ENCODE measurements at places on chromosomes 4 and X.

DNA sequence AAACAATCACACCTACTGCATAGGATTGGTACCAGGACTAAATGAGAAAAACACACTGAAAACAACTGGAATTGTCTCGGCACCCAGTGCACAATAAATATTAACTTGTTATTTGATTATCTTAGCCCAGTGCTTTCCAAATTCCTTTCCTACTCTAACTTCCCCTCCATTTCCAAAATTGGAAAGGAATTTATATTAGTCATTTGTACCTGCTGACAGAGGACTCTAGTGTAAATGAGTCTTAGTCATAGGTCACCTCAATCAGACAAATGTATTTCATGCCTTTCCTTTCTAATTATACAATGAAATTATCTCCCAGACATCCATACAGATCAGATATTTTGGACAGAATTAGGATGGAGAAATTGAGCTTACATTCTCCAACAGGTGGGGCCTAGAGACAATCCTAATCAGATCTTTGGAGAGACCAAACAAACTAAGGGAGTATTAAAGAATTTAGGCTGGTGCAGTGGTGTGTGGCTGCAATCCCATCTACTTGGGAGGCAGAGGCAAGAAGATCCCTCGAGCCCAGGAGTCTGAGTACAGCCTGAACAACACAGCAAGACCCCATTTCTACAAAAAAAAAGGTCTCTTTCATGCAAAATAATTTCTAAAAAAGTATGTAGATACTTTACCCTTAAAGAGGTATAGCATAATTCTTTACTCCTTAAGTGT, 10.1 kb downstream of the SH3D19 start:
- no peak for DNase-seq

- DNase-seq = no peak
Observed at GRCh38 chr4:96473246-96473645, 633.4 kb downstream of the PDHA2 start.

GRCh38 chr4:79472693-79473438, 64.8 kb upstream of the GK2 start:
- no peak for DNase-seq

GRCh38 chr4:74016068-74016467, 17.6 kb upstream of the CXCL5 start:
- no peak for DNase-seq

- DNase-seq = no peak
Observed at GRCh38 chrX:46611658-46612362, 38.2 kb downstream of the CHST7 start.

Measured in left renal cortex interstitium (tissue), 4 donors.